Stimulated activated memory B cell treated with anti-CD40 and anti-IgM and Interleukin-4, amounts not matched to agents 10 μg/mL and 1 μg/mL and 100 μg/mL, for 72 hours (primary cell): ENCODE measurements at places on chromosomes 7 and 10.
A peak's percentile ranks its signal among the peaks of the same experiment; 100 is the strongest.

DNA sequence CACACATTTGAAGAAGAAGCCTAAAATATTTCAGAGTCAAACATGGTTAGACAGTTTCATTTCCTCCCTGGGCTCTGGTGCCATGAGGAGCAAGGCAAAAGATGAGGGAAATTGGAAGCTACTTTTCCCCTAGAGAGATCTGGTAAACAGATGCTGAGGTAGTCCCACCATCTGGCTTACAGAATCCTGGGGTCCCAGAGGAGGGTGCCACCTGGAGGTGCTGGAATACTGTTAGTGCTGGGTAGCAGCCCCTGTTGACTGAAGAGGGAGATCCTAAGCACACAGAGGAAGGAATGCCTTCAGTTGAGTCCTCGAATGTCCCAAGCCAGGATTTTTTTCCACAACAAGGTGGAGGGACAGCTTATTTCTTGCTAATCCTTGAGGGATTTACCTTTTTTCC, 160.1 kb downstream of the FZD1 start:
- no peaks in the 10 kb centered on the region for H3K4me1 ChIP-seq
- no peaks in the 10 kb centered on the region for H3K36me3 ChIP-seq
- no peak overlapping the region for H3K4me3 ChIP-seq
- H3K27me3 ChIP-seq, result peaks cover 8% of the 10 kb centered on the region
- no peak for ATAC-seq

- peaks cover 5% of the 10 kb centered on the region for H3K4me1 ChIP-seq
- H3K27me3 ChIP-seq, result peaks cover 14% of the 10 kb centered on the region
- peaks cover 6% of the 10 kb centered on the region for H3K36me3 ChIP-seq
- no peak overlapping the region for H3K4me3 ChIP-seq
Observed at GRCh38 chr10:29302499-29302898, 13.6 kb downstream of the LYZL1 start.

GRCh38 chr10:14311206-14311957, 19.3 kb downstream of the FRMD4A start:
- no peaks in the 10 kb centered on the region for H3K36me3 ChIP-seq
- H3K4me3 ChIP-seq, result no peak overlapping the region
- H3K27me3 ChIP-seq, result peaks cover 51% of the 10 kb centered on the region
- H3K27ac ChIP-seq, result no peak overlapping the region
- no peaks in the 10 kb centered on the region for H3K4me1 ChIP-seq

- no peaks in the 10 kb centered on the region for H3K36me3 ChIP-seq
- H3K4me3 ChIP-seq, result no peak overlapping the region
- ATAC-seq, result no peak
- H3K27ac ChIP-seq, result no peak overlapping the region
Observed at GRCh38 chr10:20017961-20018360, 201.7 kb downstream of the PLXDC2 start.

DNA sequence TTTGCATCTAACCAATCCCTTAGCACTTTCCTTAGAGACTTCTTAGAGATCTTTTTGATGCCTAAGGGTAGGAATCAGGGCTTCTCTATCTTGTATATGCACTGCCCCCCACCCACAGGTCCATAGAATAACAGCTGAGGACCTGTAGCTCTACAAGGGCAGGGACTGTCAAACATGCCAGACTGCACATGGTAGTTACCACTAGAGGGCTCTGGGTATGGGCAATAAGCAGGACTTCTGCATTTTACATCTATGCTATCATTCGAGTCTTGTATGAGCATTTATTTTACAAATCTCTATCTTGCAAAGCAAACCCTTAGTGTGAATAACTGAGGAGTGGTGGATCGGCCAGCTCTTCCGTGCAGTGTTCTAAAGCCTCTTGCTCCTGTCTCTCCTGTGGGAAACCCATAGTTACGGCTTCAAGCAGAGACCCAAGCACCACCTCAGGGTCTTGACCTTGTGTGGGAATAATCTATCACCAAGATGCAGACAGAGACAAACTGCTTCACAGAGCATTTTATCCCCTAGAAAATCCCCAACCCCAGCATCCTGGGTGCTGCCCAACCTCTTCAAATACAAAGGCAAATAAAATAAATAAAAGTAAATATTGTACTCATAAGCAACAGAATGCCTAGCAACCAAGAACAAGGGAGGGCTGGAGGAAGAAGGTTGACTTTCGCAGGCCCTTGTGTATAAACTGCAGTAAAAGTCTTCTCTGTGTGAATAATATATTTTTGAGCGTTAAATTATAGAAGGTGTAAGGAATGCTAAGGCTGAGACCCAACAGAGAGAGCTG, 219.3 kb downstream of the WDR11 start:
- H3K27ac ChIP-seq, result no peak overlapping the region
- no peaks in the 10 kb centered on the region for H3K36me3 ChIP-seq
- peaks cover 17% of the 10 kb centered on the region for H3K27me3 ChIP-seq
- H3K4me3 ChIP-seq, result no peak overlapping the region
- no peaks in the 10 kb centered on the region for H3K4me1 ChIP-seq

- peaks cover 7% of the 10 kb centered on the region for H3K4me1 ChIP-seq
- ATAC-seq, result no peak
- no peaks in the 10 kb centered on the region for H3K36me3 ChIP-seq
- H3K4me3 ChIP-seq, result no peak overlapping the region
Observed at GRCh38 chr7:132573251-132573955, 2.9 kb downstream of the PLXNA4 start.

- H3K27me3 ChIP-seq, result peaks cover 34% of the 10 kb centered on the region
- no peak overlapping the region for H3K4me3 ChIP-seq
- peaks cover 6% of the 10 kb centered on the region for H3K36me3 ChIP-seq
- H3K27ac ChIP-seq, result no peak overlapping the region
- no peaks in the 10 kb centered on the region for H3K4me1 ChIP-seq
Observed at GRCh38 chr7:67371429-67372305, 375.0 kb downstream of the TYW1 start.

DNA sequence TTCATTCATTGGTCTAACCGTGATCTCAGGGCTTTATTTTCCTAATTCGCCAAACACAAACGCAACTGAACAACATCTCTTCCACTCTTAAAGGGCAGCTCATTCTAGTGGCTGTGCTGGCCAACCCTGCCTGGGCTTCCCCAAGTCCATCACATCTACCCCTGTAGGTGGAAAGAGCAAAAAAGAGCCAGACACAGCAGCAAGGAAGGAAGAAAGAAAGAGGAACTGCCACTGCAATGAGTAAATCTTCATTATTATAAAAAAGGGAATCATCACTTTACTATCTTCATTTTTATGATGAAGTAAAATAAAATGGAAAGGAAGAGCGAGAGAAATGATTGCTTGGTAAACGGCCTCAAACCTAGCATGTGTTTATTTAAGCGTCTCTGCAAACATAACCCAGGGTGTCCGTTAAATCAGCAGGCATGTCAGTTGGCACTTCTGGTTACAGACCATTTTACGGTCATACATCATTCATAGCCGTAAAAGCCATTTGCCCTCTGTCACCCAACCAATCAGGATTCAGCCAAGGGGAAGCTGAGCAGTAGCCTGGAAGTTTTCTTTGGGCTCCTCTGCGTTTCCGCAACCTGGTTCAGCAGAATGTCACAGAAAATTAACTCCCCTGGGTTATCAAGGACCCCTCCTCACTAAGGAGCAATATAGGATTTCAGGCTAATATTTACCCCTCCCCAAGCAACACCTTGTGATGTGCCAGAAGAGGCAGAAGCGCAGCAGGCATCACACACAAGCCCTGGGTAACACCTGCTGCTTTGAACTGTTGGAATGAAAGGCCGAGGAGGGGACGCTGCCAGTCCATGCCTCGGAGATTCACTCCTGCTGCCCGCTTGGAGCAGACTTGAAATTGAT, 234.0 kb downstream of the SNX10 start:
- H3K4me3 ChIP-seq, result no peak overlapping the region
- H3K27ac ChIP-seq, result no peak overlapping the region
- no peaks in the 10 kb centered on the region for H3K36me3 ChIP-seq

DNA sequence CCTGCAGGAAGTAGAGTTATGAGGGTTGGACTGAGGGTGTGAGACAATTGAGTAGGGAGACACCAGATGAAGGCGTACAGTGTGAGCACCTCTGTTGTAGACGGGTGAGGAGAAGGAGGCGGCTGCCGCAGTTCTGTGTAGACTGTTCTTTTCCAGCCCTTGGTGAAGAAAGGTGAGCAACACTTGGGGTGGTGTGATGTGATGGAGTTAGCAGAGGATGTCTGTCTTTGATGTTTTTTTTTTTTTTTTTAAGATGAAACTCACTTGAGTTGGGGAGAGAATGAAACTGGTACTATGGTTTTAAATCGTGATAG, 42.8 kb upstream of the RNF216 start:
- no peaks in the 10 kb centered on the region for H3K27me3 ChIP-seq
- no peak for ATAC-seq
- no peaks in the 10 kb centered on the region for H3K36me3 ChIP-seq
- H3K27ac ChIP-seq, result peak overlapping the region; percentile 89

GRCh38 chr7:99368750-99369389, 5.7 kb upstream of the ARPC1B start:
- H3K4me3 ChIP-seq, result no peak overlapping the region
- no peaks in the 10 kb centered on the region for H3K27me3 ChIP-seq
- H3K36me3 ChIP-seq, result peaks cover 34% of the 10 kb centered on the region
- no peak overlapping the region for H3K27ac ChIP-seq
- peaks cover 5% of the 10 kb centered on the region for H3K4me1 ChIP-seq
- ATAC-seq, result no peak

GRCh38 chr7:137287651-137288258, 55.8 kb downstream of the PTN start:
- H3K4me3 ChIP-seq, result no peak overlapping the region
- H3K4me1 ChIP-seq, result no peaks in the 10 kb centered on the region
- H3K27ac ChIP-seq, result no peak overlapping the region
- H3K36me3 ChIP-seq, result no peaks in the 10 kb centered on the region

DNA sequence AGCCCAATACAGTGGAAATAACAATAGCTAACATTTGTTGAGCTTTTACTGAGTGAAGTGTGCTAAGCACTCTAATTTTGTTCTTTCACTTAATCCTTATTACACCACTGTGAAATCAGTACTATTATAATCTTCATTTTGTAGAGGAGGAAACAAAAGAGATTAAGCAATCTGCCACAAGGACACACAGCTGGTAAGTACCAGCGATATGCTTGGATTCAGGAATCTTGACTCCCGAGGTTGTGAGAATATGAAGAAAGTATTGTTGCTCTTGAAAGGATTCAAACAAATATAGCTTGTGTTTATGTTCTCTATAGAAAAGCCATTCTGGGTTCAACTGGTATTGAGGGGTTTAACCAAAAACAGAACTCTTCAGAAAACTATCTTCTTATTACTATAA, 93.7 kb upstream of the HECTD2 start:
- H3K4me3 ChIP-seq, result no peak overlapping the region
- peaks cover 10% of the 10 kb centered on the region for H3K27me3 ChIP-seq
- H3K36me3 ChIP-seq, result no peaks in the 10 kb centered on the region

- no peak overlapping the region for H3K27ac ChIP-seq
- H3K36me3 ChIP-seq, result no peaks in the 10 kb centered on the region
Observed at GRCh38 chr7:84631913-84632312, 437.3 kb upstream of the SEMA3A start.

GRCh38 chr7:150778014-150778737, 22.0 kb downstream of the TMEM176B start:
- H3K36me3 ChIP-seq, result peaks cover 9% of the 10 kb centered on the region
- ATAC-seq, result no peak
- peaks cover 6% of the 10 kb centered on the region for H3K4me1 ChIP-seq
- no peak overlapping the region for H3K27ac ChIP-seq
- peaks cover 21% of the 10 kb centered on the region for H3K27me3 ChIP-seq

- H3K27ac ChIP-seq, result peak overlapping the region; percentile 61
- H3K4me1 ChIP-seq, result peaks cover 47% of the 10 kb centered on the region
- ATAC-seq, result peak; percentile 76
- no peaks in the 10 kb centered on the region for H3K36me3 ChIP-seq
Observed at GRCh38 chr10:63703113-63703670, 182.0 kb downstream of the REEP3 start.

- no peaks in the 10 kb centered on the region for H3K4me1 ChIP-seq
- no peak for ATAC-seq
- peaks cover 17% of the 10 kb centered on the region for H3K27me3 ChIP-seq
- H3K27ac ChIP-seq, result no peak overlapping the region
- H3K36me3 ChIP-seq, result no peaks in the 10 kb centered on the region
Observed at GRCh38 chr10:60827791-60828488, 49.7 kb downstream of the CDK1 start.

GRCh38 chr7:37096341-37096740, 352.3 kb downstream of the ELMO1 start:
- no peaks in the 10 kb centered on the region for H3K27me3 ChIP-seq
- no peak overlapping the region for H3K27ac ChIP-seq
- peaks cover 10% of the 10 kb centered on the region for H3K4me1 ChIP-seq
- no peak for ATAC-seq
- peaks cover 82% of the 10 kb centered on the region for H3K36me3 ChIP-seq

- H3K36me3 ChIP-seq, result peaks cover 23% of the 10 kb centered on the region
- no peak overlapping the region for H3K27ac ChIP-seq
- no peak for ATAC-seq
Observed at GRCh38 chr7:91198371-91198770, 65.9 kb upstream of the FZD1 start.

- peaks cover 8% of the 10 kb centered on the region for H3K27me3 ChIP-seq
- H3K4me1 ChIP-seq, result no peaks in the 10 kb centered on the region
- ATAC-seq, result no peak
- no peaks in the 10 kb centered on the region for H3K36me3 ChIP-seq
- no peak overlapping the region for H3K27ac ChIP-seq
Observed at GRCh38 chr7:35334506-35334905, 80.6 kb upstream of the TBX20 start.

DNA sequence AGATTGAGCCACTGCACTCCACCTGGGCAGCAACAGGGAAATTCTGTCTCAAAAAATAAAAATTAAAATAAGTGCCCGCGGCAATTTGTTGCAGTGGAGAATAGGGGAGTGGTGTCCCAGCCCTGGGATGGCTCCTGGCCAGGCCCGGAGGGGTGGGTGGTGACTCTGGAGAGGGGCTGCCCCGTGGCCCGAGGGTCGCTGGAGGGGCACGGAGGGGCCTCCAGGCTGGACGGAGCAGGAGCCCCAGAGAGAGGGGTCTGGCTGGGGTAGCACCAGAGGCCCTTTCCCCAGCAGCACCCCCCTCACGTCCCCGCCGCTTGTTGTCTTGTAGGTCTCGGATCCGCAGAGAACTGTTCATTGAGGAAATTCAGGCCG, 38.6 kb upstream of the SH2B2 start:
- no peaks in the 10 kb centered on the region for H3K27me3 ChIP-seq
- peaks cover 7% of the 10 kb centered on the region for H3K4me1 ChIP-seq
- ATAC-seq, result peak; percentile 14
- H3K27ac ChIP-seq, result no peak overlapping the region

DNA sequence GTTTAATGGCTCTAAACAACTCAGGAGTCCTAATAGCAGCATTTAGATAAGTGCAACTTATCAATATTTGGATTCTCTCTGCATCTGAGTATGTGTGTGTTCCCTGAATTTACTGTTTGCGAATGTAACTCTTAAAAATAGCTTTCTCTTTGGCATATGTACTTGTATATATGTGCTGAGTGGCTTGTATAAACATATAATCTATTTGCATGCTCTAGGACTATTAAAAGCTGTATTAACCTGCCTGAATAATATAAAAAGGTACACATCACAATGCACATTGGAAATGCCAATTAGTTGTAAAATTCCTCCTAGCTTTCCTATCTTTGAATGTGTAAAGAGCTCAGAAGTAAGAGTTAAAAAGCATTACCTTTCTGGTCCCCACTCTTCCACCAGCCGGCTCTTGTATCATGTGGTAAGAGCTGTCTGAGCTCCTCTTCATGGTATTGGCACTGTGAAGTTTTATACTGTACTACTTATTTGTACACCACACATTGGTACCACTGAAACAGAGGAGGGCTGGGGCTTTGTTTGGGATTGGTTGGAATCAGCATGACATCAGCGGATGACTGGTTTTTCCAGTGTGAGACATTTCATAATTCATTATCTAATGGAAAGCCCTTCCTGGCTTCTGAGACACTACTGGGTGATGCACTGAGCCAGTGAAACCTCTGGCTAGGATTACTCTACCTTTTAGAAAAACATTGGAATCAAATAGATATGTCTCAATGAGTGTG, at the start of gene INHBA:
TSS of gene INHBA (minus strand) at position 456 of the 737 bp plus-strand sequence. CDS start 2,716 bp downstream, outside the sequence.
- no peak within 1 kb of the TSS for H3K4me3 ChIP-seq
- H3K36me3 ChIP-seq, result no peaks in the 10 kb centered on the region
- no peak within 1 kb of the TSS for H3K27ac ChIP-seq
- peaks cover 44% of the 10 kb centered on the region for H3K4me1 ChIP-seq

GRCh38 chr7:46651070-46651469, 730.0 kb upstream of the IGFBP3 start:
- H3K4me1 ChIP-seq, result no peaks in the 10 kb centered on the region
- no peak overlapping the region for H3K27ac ChIP-seq
- no peak for ATAC-seq
